ENCODE measurements at places on chromosomes 7 and 10.

GRCh38 chr10:48390933-48391845, 84.7 kb downstream of the MAPK8 start:
- DNase-seq, result peak; percentile 21

GRCh38 chr10:118332948-118333710, 9.0 kb downstream of the FAM204A start:
- no peak for DNase-seq

DNA sequence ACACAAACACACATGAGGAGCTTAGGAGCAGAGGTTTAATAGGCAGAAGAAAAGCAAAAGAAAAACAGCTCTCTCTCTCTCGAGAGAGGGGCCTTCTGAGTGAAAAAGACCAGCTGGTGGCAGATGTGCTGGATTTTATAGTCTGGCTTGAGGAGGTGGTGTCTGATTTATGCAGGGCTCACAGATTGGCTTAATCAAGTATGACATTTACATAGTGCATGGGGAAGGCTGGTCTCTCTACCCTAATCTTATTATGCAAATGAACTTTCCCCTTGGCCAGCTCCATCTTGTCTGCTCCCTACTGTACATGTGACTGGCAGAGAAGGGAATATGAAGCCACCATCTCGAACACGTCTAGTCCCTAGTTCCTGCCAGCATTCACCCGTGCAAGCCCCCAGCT, 219.5 kb upstream of the ZNF804B start:
- DNase-seq, result no peak

DNA sequence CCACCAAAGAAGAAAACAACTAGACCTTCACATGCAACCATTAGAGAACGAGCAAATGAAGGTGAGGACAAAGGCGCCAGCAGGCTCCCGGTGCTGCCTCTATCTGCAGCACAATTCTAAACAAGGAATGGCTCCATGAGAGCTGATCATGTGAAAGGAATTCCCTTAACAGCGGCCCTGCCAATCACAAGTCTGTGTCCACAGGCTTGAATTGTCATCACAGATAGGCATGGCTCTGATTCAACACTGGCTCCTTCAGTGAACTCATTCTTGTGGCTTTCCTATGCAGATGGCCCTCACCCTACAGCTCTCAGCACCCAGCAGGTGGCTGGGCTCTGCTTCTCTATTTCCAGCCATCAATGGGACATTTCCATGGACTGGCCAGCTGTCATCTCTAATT, 36.2 kb downstream of the LAMB1 start:
- DNase-seq, result peak; percentile 75

DNA sequence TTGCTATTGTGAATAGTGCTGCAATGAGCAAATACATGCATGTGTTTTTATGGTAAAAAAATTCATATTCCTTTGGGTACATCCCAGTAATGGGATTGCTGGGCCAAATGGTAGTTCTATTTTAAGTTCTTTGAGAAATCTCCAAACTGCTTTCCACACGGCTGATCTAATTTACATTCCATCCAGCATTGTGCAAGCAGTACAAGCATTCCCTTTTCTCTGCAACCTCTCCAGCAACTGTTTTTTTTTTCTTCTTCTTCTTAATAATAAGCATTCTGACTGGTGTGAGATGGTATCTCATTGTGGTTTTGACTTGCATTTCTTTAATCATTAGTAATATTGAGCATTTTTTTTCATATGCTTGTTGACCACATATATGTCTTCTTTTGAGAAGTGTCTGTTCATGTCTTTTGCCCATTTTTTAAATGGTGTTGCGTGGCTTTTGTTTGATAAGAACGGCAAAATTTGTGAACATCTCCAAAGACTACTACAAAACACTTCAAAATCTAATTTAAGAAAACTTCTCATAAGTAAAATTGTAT, 136.1 kb upstream of the MYO3A start:
- no peak for DNase-seq

- no peak for DNase-seq
Observed at GRCh38 chr10:19570991-19571390, 245.2 kb upstream of the PLXDC2 start.

DNA sequence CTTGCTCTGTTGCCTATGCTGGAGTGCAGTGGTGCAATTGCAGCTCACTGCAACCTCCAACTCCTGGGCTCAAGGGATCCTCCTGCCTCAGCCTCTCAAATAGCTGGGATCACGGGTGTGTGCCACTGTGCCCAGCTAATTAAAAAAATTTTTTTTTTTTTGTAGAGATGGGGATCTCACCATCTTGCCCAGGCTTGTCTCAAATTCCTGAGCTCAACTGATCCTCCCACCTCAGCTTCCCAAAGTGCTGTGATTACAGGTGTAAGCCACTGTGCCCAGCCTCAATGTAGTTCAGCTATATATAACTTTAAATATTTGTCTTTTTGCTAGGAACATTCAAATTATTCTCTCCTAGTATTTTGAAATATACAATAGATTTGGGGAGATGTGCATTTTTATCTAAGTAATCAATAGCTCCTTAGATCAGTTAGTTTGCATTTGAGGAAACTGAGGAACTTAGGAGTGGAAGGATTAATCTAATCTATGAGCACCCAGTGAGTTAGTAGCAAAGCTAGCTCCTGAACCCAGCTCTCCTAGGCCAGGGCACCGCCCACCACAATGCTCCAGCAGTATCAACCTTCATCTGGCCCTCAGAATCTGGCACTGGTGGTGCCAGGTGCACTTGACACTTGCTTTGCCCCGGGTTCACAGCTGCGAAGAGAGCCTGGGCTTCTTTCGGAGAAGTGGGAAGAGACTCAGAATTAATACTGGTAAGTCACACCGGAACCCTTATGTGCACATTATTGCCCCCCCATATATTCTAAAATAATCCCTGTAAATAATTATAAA, 5.9 kb upstream of the LRMDA start:
- no peak for DNase-seq

DNA sequence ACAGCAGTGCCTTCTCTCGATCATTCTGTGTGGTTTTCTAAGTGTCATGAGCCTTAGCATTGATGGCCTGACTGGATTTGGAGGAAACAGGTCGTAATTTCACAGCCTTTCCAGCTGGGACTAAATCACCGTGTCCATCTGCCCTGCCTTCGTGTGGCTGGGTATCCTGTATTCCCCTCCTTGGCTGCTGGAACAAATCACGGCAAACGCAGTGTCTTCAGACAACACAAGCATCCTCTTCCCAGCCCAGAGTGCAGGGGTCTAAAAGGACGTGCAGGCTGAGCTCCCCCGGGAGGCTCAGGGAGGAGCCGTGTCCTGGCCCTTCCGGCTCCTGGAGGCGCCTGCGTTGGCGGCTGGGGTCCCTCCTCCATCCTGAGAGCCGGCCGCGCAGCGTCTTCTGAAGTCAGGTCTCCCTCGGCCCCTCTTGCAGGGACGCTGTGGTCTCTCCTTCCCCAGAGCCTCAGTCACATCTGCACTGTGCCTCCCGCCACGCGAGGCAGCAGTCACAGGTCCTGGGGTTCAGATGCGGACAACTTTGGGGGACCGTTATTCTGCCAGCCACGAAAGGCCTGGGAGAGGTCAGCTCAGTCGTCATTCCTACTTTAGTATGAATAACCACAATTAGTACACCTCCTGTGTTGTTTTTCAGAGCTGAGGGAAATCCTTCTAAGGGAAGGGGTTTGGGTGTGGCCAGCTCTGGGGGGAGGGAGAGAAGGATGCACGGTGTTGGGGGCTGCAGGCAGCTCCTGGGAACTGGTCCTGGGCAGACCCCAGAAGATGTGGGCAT, 41.1 kb downstream of the FAM20C start:
- DNase-seq, result no peak

DNA sequence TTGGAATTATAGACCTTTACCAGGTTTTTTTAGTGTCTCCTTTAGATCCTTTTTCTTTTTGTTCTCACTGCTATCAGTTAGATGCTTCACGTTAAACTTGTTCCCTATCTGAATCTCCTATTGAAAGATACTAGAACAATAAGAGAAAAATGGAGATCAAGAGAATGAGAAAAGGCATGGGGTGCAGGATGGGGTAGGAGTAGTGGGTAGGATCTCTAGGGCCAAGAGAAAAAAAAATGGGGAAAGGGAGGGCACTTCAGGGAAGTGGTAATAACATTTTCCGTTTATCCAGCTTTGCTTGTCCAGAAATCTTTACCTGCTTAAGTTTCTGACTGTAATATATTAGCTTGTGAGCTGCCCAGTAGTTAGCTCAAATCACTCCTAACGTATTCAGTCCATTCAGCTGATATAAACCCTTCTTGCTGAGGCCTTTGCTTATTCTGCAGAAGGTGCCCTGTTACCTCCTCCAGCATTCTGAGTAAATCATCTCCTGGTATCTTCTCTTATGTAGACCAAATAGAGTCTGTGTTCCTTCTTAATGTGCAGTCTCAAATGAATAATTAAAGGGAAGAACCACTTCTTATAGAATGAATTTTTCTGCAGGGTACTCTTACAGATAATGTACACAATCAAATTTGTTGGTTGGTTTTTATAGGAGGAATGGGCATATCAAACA, 69.7 kb downstream of the ZNRF2 start:
- no peak for DNase-seq

DNA sequence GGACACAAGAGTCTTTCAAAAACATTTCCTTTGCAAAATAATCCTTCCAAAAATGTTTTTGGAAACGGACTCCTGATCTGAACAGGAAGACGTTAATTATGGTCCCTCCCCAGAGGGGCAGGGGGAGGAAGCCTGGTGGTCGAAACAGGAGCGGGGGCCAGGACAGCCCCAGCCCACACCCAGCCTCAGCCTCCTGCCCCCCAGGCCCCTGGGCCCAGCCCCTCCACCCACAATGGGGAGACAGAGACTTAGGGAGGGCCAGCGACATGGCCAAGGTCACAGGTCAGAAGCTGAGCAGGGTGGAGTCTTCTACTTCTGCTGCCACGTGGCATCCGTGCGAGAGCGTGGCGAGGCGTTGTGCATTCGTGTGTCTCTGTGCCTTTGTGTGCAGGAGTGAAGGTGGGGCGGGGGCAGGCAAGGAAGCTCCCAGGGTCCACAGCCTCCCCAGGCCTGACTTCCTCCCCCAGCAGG, 14.0 kb upstream of the GRIFIN start:
- DNase-seq, result no peak

DNA sequence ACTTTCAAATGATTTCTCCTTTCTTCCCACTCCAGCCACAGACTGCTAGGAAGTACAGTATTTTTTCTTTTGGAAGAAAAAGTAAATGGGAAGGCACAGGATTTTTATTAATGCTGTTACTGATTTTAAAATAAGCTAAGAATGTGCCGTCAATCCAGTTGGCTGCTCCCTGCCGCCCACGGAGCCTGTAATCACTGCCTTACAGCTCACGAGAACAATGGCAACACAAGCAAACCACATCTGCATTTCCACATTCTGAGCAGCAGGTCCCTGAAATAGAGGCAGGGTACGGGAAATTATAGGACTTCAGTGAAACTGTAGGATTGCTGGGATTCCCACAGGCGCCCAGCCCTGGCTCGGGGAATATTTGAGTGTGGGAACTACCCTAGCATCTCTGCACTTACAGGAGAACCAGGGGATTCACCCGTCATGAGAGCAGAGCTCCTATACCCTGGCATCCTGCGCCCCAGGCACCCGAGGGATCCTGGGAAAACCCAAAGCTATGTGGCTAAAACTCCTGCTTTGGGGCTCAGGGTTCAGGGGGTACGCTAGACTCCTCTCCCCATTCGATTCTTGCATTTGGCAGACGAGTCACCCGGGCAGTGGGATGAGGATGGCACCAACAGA, 72.9 kb upstream of the TNS3 start:
- peak; percentile 59 for DNase-seq

DNA sequence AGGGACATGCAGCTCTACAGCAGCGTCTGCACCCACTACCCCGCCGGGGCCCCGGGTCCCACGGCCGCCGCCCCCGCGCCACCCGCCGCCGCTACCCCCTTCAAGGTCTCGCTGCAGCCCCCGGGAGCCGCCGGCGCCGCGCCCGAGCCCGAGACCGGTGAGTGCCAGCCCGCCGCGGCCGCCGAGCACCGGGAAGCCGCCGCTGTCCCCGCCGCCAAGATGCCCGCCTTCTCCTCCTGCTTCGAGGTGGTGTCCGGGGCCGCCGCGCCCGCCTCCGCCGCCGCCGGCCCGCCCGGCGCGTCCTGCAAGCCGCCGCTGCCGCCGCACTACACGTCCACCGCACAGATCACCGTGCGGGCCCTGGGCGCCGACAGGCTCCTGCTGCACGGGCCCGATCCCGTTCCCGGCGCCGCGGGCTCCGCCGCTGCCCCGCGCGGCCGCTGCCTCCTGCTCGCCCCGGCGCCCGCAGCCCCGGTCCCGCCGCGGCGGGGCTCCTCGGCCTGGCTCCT, 631 bp downstream of the OTUD1 start:
- no peak for DNase-seq

DNA sequence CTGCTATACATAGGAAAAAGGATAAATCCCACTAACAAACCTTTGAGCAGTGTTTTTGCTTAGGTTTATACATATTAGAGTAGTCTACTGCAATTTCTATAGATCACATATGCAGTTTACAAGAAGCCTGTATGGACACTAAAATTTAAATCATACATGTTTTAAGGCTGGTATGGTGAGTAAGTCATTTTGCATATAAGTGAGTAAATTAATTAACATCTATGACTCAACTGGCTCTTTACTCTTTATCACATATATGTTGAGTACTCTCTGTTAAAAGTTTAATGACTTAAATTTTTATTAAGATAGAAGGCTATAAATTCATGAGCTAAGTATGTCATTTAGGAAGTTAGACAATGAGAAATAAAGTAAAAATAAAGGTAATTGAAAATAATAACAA, 69.4 kb downstream of the LRRN3 start:
- DNase-seq, result no peak

GRCh38 chr10:111430070-111430469, 353.2 kb downstream of the ADRA2A start:
- DNase-seq, result no peak

DNA sequence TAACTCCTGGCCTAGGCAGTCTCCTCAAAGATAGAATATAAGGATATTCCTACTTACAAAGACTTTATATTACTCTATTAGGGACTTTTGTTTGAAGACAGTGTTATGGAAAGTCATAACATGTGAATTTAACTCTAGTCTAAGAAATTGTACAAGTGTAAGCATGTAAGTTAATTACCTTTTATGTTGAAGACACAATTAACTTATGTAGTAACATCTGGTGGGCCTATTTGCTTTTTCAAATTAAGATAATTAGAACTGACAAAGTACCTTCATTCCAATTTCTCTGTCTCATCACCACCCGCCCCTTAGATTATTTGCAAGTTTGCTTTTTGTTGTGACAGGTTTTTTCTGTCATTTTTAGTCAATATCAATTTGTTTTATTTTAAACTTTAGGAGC, 126.0 kb upstream of the THSD7A start:
- DNase-seq, result no peak

- DNase-seq, result no peak
Observed at GRCh38 chr7:24427048-24427447, 143.1 kb downstream of the NPY start.

DNA sequence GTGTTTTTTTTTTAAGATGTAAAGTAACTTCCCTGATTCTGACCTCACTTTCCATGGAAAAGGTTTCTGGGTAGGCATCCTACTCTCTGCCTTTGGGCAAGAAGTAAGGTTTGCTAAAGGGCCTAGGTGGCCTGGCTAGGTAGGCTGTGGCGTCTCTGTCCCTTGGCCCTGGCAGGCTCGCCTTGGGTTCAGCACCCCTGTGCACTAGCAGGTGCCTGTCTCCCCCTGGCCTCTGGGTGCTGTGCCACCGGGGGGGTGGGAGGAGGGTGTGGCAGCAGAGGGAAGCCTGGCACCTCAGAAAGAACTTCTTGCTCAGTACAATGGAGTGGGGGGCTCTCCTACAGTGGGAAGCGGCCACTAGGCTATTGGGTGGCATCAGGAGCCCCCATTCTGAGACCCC, 14.0 kb downstream of the TECPR1 start:
- DNase-seq, result no peak

GRCh38 chr10:36779238-36779846, 346.1 kb upstream of the ANKRD30A start:
- DNase-seq, result peak; percentile 39

Data from skeletal muscle cell (primary cell).